ENCODE measurements at places on chromosomes 5 and 9.

DNA sequence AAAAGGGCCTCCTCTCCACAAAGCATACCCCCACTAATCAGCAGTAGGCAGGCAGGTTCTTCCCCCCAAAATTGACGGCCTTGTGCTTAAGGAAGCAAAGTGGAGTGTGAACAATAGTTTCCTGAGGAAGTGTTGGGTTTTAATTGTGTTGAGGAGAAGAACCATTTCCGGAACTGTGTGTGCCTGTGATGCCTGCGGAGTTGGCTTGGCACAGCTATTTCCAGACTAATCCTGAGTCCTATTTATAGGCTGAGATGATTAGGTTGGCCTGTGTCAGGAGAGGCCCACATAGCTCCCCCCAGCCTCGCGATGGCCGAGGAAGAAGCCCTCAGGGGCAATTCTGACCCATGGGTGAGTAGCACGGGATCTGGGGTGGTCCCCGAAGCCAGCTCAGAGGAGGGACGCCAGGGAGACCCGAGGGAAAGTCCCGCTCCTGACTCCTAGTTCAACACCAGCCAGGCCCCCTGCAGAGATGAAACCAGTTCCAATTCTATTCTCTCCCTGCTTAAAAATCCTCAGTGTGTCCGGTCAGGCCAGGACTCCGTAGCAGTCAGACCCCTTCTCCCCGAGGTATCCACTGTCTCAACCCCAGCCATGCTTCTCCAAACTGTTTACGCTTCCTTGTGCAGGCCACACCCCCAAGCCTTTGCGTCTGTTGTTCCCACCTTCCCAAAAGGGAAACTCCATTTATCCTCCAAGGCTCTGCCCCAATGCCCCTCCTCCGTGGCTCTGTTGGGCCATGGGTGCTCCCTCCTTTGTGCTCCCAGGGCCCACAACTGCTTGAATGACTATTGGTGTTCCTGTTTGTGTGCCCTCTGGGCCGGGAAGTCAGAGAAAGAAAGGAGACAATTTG is 18.1 kb downstream of the GSN start:
- no peak for DNase-seq

- no peak for DNase-seq
Observed at GRCh38 chr5:112141582-112141981, 277.5 kb downstream of the EPB41L4A start.

- no peak for DNase-seq
Observed at GRCh38 chr9:77587042-77587441, 61.1 kb downstream of the GNA14 start.

DNA sequence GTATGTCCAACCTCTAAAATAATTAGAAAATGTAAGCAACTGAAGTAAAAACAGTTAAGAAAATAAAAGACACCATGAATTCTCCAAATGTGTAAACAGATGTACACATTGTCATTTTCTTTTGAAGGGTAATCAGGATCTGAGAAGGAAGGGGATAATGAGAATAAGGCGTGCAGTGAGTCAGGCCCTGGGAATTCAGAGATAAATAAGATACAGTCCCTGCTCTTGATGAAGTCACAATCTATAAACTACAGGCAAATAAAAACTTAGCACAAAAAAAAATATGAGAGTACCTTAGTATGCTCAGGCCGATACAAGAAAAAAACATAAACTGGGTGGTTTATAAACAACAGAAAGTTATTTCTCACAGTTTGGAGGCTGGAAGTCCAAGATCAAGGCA is 315.3 kb downstream of the DNAH5 start:
- no peak for DNase-seq

GRCh38 chr5:110008131-110008530 is 318.4 kb downstream of the MAN2A1 start:
- DNase-seq: no peak

- no peak for DNase-seq
Observed at GRCh38 chr5:57895766-57896165, 413.2 kb upstream of the ACTBL2 start.

DNA sequence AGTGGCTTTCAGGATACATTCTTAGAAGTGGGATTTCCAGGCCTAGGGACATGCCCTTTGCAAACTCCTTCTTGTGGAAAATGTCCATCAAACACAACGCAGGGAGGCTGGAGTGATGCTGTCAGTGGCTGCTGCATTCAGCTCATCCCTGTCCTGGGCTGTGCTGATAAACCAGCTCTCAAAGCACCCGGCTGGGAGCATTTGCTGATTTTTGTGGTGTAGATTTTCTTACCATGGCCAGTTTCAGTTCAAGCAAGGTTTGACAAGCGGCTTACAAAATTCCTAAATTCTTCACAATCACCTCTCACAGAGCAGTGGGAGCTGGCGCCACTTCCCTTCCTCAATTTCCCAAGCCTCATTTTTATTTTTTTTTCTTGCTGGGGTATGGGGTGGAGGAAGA is 28.2 kb downstream of the FAM163B start:
- no peak for DNase-seq

DNA sequence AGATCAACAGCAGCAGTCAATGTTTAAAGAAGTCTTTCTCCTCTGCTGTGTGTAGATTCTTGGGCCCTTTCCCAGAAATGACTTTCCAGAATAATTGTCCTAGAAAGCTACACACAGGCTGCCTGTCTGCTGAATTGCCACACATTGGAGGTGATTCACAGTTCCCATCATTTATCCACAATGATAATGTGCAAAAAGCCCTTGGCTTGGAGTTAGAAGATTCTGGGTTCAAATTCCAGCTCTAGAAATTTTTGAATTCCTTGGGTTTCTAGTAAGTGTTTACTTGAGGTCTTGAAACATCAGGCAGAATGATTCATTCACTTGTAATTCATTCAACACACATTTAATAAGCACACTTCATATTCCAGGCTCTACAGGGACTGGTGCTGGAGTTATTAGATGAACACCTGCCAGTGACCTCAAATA is 28.6 kb upstream of the EPB41L4B start:
- DNase-seq: no peak

- DNase-seq: no peak
Observed at GRCh38 chr9:130899051-130899748, 2.6 kb upstream of the QRFP start.

GRCh38 chr5:110734101-110734500 is 4.7 kb upstream of the SLC25A46 start:
- no peak for DNase-seq

DNA sequence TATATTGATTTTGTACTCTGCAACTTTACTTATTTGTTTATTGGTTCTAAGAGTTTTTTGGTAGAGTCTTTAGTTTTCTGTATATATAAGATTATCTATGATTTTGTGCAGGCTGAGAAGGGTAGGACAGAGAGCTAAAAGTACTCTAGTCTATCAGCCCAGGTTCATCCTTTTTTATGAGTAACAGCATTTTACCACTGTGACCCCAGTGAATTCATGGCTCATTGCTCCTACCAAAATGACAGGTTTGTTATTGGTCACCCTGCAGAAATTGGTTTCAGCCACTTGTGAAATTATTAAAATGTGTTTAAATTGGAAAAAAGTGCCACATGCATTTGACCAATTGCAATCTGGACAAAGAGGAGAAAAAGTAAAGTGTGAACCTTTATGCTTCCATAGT is 421.4 kb upstream of the DAB2 start:
- no peak for DNase-seq

Data from activated T-helper 1 cell treated with anti-CD3 and anti-CD28 coated beads, Interleukin-2, amount 50 U/mL, for 16 hours (primary cell).